Activated CD8-positive, alpha-beta memory T cell treated with anti-CD3 and anti-CD28 coated beads, Interleukin-2, amount 50 U/mL, for 4 hours (primary cell): ENCODE measurements at places on chromosomes 3 and 15.

- no peak for DNase-seq
Measured at GRCh38 chr15:79094611-79095021, 4.0 kb upstream of the RASGRF1 start.

- no peak for DNase-seq
Measured at GRCh38 chr3:150170852-150171520, 200.3 kb upstream of the PFN2 start.

GRCh38 chr15:90465140-90465929 is 64.4 kb upstream of the CRTC3 start:
- DNase-seq: no peak

DNA sequence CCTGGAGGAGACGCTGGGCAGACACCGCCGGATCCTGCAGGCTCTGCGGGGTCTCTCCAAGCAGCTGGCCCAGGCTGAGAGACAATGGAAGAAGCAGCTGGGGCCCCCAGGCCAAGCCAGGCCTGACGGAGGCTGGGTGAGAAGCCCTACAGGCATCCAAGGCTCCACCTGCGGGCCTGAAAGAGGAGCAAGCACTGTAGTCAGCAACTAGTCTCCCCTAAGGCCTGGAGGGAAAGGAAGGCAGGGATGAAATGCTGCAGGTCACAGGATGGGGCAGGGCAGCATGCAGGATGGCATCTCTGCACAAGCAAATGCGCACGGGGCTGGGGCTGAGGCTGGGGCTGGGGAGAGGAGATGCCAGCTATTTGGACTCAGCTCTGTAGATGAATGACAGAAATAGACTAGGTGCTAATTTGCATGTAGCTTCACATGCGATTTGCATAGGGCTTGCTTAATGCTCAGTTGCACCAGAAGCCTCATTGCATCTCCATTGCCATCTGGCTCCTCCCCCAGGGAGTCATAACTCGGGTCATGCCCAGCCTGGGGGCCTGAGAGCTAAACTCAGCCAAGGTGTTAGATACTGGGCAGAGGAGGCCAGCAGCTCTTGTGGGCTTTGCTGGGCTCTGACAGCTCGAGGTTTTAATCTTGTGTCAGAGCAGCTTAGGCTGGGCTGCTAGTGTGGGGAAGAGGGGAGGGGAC is 5.2 kb upstream of the CPLX3 start:
- DNase-seq: no peak

- DNase-seq: no peak
Measured at GRCh38 chr15:49875392-49875791, 243.6 kb downstream of the ATP8B4 start.

DNA sequence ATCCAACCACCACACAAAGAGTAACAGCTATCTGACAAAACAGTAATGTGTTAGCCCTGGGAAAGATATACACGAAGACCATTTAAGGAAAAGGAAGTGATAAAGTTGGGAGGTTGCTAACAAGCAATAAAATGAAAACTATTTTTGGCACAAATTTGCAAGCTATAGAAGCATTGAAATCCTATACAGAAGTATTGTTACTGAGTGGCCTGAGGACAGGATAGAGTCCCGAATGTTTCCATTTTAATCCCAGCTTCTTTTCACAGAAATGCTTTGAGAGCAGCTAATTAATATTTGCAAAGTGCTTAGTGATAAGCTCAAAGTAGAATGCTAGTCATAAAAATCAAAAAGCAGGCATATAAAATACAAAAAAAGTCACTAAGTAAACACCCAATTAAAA is 51.5 kb downstream of the RAD18 start:
- no peak for DNase-seq

GRCh38 chr3:12898965-12899755 is 57.8 kb upstream of the RPL32 start:
- no peak for DNase-seq

GRCh38 chr3:166444756-166445155 is 607.5 kb upstream of the BCHE start:
- no peak for DNase-seq

DNA sequence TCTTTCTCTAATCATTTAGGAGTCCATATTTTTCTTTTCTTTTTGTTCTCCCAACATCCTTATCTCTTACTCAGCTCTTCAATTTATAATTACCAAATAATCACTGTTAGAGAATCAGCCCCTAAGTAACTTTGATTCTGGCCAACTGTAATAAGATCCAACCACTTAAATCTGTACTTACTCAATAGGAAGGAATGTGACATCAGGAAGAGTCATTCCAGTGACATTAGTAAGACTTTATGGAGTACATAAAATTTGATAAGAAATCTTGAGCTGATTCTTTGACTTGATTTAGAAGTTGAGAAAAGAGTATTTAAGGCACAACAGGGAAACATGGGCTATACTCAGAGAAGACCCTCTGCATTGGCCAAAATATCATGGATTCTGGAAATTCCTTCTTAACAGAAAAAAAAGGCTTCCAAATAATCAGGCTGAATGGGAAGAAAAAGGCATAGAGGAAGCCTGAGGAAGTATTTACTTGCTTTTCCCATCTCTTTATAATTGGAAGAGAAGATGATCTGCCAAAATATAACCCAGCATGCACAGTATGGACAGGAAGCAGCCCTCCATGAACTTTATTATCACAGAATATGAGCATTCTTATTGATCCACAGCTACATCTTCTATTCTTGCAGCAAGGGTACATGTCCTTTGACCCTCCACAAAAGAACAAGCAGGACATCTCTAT is 289.7 kb upstream of the TPRG1 start:
- no peak for DNase-seq

DNA sequence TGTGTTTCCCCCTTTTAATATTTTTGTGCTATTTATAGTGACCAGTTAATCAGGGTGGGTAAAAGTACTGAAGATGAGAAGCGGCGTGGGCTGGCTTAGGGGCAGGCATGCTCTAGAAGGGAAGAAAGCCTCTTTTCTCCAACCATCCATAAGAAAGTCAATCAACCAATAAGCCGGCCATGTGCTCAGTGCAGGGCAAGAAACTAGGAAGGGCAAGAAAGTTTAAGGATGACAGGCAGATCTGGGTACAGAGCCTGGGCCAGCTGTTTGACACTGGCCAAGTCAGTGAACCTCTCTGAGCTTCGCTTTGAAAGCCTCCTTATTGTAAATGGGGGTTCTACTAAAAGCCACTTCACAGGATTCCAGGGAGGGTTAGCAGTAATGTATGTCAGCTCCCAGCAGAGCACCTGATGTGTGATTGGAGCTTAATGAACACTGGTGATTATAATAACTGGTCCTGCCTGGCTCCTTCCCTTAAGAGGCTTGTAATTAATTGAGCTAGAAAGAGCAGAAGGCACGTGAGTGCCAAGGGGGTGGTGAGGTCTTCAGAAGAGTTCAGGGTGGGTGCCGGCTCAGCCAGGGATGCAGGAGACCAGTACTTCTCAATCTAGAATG is 5.7 kb upstream of the CHRNA3 start:
- no peak for DNase-seq

GRCh38 chr3:142106548-142106947 is 42.8 kb downstream of the TFDP2 start:
- DNase-seq: no peak

DNA sequence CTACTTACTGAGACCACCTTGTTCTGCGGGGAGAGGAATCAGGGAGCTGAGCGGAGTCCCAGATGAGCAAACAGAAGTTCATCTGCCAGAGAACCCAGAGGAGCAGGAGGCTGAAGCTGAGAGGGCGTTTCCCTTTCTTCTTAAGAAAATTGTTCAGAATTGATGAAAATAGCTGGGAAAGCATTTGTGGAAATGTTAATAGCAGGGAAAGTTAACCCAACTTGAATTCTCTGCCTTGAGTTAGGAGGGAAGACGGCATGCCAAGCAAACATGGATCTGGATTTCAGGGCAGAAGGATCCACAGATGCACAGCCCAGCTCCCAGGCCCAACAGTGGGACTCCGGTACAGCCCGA is 23.2 kb downstream of the CRABP1 start:
- DNase-seq: no peak

DNA sequence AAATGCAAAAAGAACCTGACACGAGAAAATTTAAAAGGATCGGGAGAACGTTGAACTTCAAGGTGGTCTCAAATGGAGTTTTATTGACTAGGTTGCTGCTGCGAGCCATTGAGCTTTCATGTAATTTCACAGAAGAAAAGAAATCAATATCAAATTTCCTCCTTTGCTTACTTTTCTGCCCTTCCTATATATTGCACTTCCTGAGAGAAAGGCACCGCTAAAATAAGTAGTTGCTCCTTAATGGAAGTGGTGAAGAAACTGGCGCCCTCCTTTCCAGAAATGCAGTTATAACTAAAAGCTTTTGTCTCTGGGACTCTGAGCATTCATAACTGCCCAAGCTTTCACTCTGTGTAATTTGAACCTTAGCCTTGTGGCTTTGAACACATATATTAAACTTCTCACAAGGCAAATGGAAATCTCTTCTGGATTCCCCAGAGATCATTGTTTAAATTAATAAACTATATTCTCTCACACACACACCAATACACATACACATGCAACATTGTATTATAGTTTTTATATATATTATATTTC is 13.4 kb downstream of the EID1 start:
- DNase-seq: no peak

- no peak for DNase-seq
Measured at GRCh38 chr3:39065197-39065596, 13.4 kb downstream of the WDR48 start.

- DNase-seq: no peak
Measured at GRCh38 chr3:21484057-21484827, 266.8 kb downstream of the ZNF385D start.
